ENCODE measurements at places on chromosomes 4 and X. TPM values are rescaled to one million over a fixed set of nuclear protein-coding genes. Genes with fewer than 3 reads are reported as not detected.

LIMCH1 gene
- total RNA-seq, result not detected

GATB gene
- 15.2 TPM for total RNA-seq

IL2 gene
- total RNA-seq, result 142 TPM

CPLX1 gene
- total RNA-seq, result 0.37 TPM

ATP8A1 gene
- total RNA-seq, result 32.0 TPM

PNMA5 gene
- not detected for total RNA-seq

RNF175 gene
- 1.5 TPM for total RNA-seq

- no peak for DNase-seq
- no peaks in the 10 kb centered on the region for H3K27me3 ChIP-seq
- H3K27ac ChIP-seq, result no peak overlapping the region
Observed at GRCh38 chrX:25726539-25726938, 411.6 kb upstream of the MAGEB18 start.

DNA sequence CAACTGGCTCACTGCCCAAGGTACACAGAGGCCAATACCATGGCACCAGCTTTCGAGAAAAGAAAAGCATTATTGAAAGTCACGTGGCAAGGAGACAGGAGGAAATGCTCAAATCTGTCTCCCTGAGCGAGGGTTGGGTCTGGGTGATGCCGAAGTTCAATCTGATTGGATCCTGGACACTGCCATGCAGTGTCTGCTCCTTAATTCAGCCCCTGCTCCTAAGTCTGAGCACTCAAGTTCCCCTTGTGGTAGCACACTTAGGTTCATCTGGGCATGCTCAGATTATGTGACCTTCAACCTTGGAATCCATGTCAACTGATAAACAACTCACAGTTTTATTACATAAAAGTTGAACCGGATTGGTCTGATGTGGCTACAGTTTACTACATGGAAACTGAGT is 512.6 kb upstream of the GALNT7 start:
- DNase-seq, result no peak
- no peaks in the 10 kb centered on the region for H3K36me3 ChIP-seq
- H3K4me1 ChIP-seq, result no peaks in the 10 kb centered on the region
- no peak overlapping the region for H3K27ac ChIP-seq
- no peaks in the 10 kb centered on the region for H3K27me3 ChIP-seq
- no peak overlapping the region for H3K4me3 ChIP-seq

- no peak for DNase-seq
- no peaks in the 10 kb centered on the region for H3K36me3 ChIP-seq
- no peak overlapping the region for H3K27ac ChIP-seq
Observed at GRCh38 chr4:127631420-127631819, 1.3 kb upstream of the INTU start.

- H3K4me1 ChIP-seq, result no peaks in the 10 kb centered on the region
- H3K36me3 ChIP-seq, result no peaks in the 10 kb centered on the region
- DNase-seq, result no peak
- no peak overlapping the region for H3K4me3 ChIP-seq
- peaks cover 18% of the 10 kb centered on the region for H3K27me3 ChIP-seq
- no peak overlapping the region for H3K27ac ChIP-seq
Observed at GRCh38 chr4:185885075-185885474, 73.1 kb upstream of the SORBS2 start.

GRCh38 chrX:101252634-101253033 is 33.0 kb downstream of the DRP2 start:
- DNase-seq, result no peak
- H3K27ac ChIP-seq, result no peak overlapping the region
- H3K27me3 ChIP-seq, result no peaks in the 10 kb centered on the region
- no peaks in the 10 kb centered on the region for H3K36me3 ChIP-seq
- no peak overlapping the region for H3K4me3 ChIP-seq
- peaks cover 1% of the 10 kb centered on the region for H3K4me1 ChIP-seq

DNA sequence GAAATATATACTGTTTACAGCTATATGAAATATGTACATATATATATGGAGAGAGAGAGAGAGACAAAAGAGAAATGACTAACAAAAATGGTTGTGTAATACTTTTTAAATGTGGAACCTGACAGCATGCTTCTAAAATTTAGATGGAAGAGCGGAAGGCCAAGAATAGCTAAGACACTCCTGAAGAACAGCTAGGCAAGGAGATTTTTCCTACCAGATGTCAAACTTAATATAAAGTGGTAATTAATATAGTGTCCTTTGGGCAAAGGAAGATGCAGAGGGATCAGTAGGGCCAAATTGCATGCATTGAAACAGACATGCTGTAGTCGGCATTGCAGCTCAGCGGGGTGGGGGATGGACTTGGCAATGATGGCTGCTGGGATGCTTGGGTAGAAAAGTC is 45.2 kb downstream of the ADD1 start:
- H3K36me3 ChIP-seq, result peaks cover 15% of the 10 kb centered on the region
- H3K4me1 ChIP-seq, result peaks cover 2% of the 10 kb centered on the region
- no peak overlapping the region for H3K27ac ChIP-seq
- no peaks in the 10 kb centered on the region for H3K27me3 ChIP-seq
- no peak overlapping the region for H3K4me3 ChIP-seq

DNA sequence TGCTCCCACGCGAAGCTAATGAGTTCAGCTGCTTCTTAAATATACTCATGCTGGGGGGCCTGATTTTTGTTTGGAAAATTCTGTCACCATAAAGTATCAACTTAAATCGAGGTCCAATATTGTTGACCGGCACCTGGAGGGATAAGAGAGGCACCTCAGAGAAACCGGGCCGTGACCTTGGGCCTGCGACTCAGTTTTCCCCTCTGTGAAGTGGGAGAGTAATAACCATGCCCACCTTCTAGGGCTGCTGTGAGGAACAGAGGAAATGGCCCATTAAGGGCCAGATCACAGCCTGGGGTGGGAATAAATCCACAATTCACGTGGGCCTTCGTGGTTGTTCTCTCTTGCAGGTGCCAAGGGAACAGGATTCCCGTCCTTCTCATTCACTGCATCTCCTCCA is 39.4 kb downstream of the ZBTB49 start:
- no peaks in the 10 kb centered on the region for H3K27me3 ChIP-seq
- H3K36me3 ChIP-seq, result no peaks in the 10 kb centered on the region
- H3K4me3 ChIP-seq, result no peak overlapping the region
- peaks cover under 1% of the 10 kb centered on the region for H3K4me1 ChIP-seq
- no peak for DNase-seq
- no peak overlapping the region for H3K27ac ChIP-seq

DNA sequence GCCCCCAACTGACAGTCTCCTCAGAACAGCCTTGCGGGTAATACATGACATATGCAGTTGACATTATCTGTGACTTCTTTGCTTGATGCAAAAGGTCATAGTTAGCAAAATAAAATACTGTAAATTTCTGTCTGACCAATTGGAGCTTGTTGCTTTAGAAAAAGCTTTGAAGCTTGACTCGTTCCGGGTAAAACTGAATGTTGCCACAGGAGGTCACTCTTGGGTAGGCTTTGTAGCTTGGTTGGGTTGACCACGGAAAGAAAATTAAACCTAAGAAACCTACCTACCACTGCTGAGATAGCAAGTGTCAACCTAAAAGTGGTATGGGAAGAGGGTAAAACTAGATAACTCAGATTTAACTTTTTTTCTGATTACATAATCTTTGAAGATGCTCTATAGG is 23.2 kb downstream of the PRPS2 start:
- no peak overlapping the region for H3K27ac ChIP-seq
- H3K4me1 ChIP-seq, result peaks cover 5% of the 10 kb centered on the region

GRCh38 chrX:37314531-37314930 is 34.6 kb upstream of the PRRG1 start:
- no peaks in the 10 kb centered on the region for H3K4me1 ChIP-seq
- H3K27me3 ChIP-seq, result no peaks in the 10 kb centered on the region
- no peak overlapping the region for H3K4me3 ChIP-seq
- no peak for DNase-seq

DNA sequence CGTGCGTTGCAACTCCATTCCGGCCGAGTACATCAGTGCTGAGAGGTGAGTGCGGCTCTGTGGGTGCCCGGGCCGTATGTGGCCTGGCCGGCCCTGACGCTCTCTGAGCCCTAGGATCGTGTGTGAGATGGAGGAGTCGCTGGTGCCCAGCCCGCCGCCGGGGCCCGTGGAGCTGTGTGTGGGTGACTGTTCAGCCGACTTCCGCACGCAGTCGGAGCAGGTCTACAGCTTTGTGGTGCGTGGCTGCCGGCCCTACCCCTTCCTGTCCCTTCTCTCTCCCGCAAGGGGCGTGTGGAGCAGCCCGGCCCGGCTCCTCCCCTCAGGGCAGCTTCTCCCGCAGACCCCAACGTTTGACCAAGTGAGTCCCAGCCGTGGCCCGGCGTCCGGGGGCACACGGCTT is 8.0 kb downstream of the PLXNA3 start:
- peaks cover 2% of the 10 kb centered on the region for H3K4me1 ChIP-seq
- DNase-seq, result no peak
- peaks cover 2% of the 10 kb centered on the region for H3K36me3 ChIP-seq
- no peak overlapping the region for H3K4me3 ChIP-seq
- H3K27me3 ChIP-seq, result no peaks in the 10 kb centered on the region

DNA sequence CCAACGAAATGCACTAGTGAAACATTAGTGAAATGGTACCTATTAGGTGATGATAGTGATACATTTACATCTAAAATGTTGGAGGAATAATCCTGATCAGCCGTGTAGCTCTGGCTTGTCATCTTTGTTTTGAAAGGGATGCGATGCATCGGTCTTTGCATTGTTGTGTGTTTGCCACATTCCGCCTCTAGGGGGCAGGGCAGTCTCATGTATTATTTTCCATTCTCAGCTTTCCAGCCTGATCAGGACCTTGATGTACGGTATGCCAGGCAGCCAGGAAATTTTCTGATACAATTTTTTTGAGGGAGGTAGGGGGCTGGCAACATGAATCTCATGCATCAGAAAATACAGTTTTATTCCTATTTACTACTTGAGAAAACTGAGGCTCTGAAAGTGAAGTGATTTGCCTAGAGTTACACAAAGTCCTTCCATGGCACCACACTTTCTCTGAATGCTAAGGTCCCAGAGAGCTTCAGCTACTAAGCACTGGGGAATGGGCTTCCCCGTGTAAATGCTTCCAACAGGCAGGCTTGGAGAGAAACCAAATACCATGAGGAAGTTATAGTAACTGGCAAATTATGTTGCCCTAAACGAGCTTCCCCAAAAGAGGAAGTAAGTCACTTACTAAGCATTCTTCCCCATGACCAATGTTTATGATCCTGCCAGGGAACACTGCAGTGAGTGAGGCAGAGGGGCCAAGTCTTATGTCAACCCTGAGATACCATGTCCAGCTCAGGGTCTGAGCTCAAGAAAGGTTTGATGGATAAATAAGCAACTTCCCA is 31.8 kb upstream of the IQSEC2 start:
- H3K4me1 ChIP-seq, result no peaks in the 10 kb centered on the region
- no peak overlapping the region for H3K27ac ChIP-seq
- peaks cover 5% of the 10 kb centered on the region for H3K27me3 ChIP-seq
- DNase-seq, result peak; percentile 77
- no peak overlapping the region for H3K4me3 ChIP-seq

- H3K36me3 ChIP-seq, result no peaks in the 10 kb centered on the region
- no peaks in the 10 kb centered on the region for H3K4me1 ChIP-seq
- H3K4me3 ChIP-seq, result no peak overlapping the region
- no peak for DNase-seq
- no peak overlapping the region for H3K27ac ChIP-seq
- H3K27me3 ChIP-seq, result no peaks in the 10 kb centered on the region
Observed at GRCh38 chr4:93355411-93355810, 473.1 kb upstream of the ATOH1 start.

GRCh38 chrX:19195243-19195610 is 73.0 kb upstream of the ADGRG2 start:
- DNase-seq, result no peak
- H3K27ac ChIP-seq, result no peak overlapping the region
- H3K4me1 ChIP-seq, result no peaks in the 10 kb centered on the region
- no peaks in the 10 kb centered on the region for H3K36me3 ChIP-seq
- H3K4me3 ChIP-seq, result no peak overlapping the region

- no peak overlapping the region for H3K4me3 ChIP-seq
- no peak for DNase-seq
- no peaks in the 10 kb centered on the region for H3K4me1 ChIP-seq
- H3K27ac ChIP-seq, result no peak overlapping the region
- H3K27me3 ChIP-seq, result peaks cover 19% of the 10 kb centered on the region
- H3K36me3 ChIP-seq, result no peaks in the 10 kb centered on the region
Observed at GRCh38 chr4:76388160-76388908, 32.6 kb downstream of the CCDC158 start.

DNA sequence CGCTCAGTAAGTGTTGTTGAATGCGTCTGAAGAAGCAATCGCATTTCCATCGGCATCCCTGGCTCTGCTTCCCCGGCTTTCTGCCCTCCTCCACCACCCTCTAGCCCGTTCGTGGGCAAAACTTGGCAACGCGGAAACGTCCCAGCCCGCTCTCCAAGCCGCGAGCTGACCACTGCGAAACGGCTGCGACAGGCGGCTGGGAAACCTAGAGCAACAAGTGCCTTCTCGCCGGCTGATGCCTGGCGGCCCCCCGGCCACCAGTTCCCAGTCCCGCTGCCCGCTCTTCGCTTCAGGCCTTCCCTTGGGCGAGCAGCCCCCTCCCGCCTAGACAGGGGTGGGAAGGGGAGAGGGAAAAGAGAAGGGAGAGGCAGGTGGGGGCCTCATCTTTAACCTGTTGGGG is 837 bp downstream of the CITED1 start:
- peak overlapping the region; percentile 23 for H3K4me3 ChIP-seq
- peaks cover 47% of the 10 kb centered on the region for H3K27me3 ChIP-seq
- H3K27ac ChIP-seq, result no peak overlapping the region

GRCh38 chr4:54571293-54572151 is 86.2 kb upstream of the KIT start:
- no peak overlapping the region for H3K4me3 ChIP-seq
- no peaks in the 10 kb centered on the region for H3K27me3 ChIP-seq
- H3K27ac ChIP-seq, result no peak overlapping the region
- H3K4me1 ChIP-seq, result peaks cover 4% of the 10 kb centered on the region

DNA sequence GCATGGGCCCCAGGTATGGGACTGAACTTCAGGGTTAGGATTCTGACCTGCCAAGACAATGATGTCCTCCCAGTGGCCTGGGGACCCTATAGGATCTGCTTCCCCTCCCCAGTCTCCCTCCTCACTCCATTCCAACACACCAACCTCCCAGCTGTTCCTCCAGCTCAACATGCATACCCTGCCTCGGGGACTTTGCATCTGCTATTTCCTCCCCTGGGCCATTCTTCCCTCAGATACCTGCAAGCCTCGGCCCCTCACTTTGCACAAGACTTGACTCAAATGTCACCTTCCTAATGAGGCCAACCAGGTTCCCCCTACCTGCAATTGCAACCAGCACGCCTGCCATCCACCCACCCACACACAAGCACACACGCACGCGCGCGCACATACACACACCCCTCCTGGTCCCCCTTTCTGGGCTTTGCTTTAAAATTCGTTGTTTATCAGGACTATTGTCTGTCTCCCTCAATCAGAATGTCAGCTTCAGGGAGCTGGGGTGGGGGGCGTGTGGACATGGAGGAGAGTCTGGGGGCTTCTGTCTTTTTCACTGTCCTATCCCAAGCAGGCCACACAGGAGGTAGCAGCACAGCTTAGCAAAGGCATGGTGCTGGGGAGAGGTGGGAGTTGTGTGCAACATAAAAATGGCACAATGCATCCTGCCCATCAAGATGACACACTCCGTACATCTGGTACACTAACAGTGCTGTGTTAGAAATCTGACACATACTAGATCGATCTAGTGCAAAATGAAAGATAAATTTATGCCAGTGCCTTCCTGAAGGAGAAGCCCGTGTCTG is 20.6 kb upstream of the PPP2R2C start:
- no peaks in the 10 kb centered on the region for H3K36me3 ChIP-seq
- H3K4me3 ChIP-seq, result no peak overlapping the region
- DNase-seq, result no peak
- H3K27ac ChIP-seq, result no peak overlapping the region
- H3K27me3 ChIP-seq, result peaks cover 25% of the 10 kb centered on the region

- H3K27me3 ChIP-seq, result no peaks in the 10 kb centered on the region
- no peaks in the 10 kb centered on the region for H3K36me3 ChIP-seq
- H3K27ac ChIP-seq, result no peak overlapping the region
- no peak overlapping the region for H3K4me3 ChIP-seq
- no peaks in the 10 kb centered on the region for H3K4me1 ChIP-seq
Observed at GRCh38 chr4:86302251-86302650, 57.6 kb downstream of the MAPK10 start.
